CD4-positive, CD25-positive, alpha-beta regulatory T cell (primary cell): ENCODE measurements at places on chromosomes 1 and 21.
A peak's percentile ranks its signal among the peaks of the same experiment; 100 is the strongest.

- H3K4me3 ChIP-seq: no peak overlapping the region
- H3K27ac ChIP-seq: no peak overlapping the region
- no peaks in the 10 kb centered on the region for H3K36me3 ChIP-seq
These were observed 75.5 kb downstream of the NPHP4 start for GRCh38 chr1:5916572-5917280.

DNA sequence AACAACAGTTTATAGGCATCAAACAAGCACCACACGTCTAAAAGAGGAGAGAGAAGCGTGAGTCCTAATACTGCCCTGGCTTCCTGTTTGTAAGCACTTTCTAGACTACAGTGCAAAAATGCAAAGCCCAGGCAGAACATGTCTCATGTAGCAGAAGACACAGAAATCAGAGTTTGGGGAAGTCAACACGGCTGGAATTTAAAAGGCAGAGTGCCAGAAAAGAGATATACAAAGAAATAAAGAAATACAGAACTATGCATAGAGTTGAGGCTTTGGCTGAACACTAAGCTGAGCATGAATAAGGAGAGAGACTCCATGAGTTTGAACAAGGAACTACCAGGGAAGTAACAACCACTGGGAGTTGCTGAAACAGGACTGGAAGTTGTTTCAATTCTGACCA is 566.6 kb upstream of the NR5A2 start:
- no peak overlapping the region for H3K27ac ChIP-seq
- H3K36me3 ChIP-seq: no peaks in the 10 kb centered on the region
- H3K4me1 ChIP-seq: no peaks in the 10 kb centered on the region
- H3K27me3 ChIP-seq: peaks cover 3% of the 10 kb centered on the region
- no peak overlapping the region for H3K4me3 ChIP-seq
- no peak for DNase-seq

DNA sequence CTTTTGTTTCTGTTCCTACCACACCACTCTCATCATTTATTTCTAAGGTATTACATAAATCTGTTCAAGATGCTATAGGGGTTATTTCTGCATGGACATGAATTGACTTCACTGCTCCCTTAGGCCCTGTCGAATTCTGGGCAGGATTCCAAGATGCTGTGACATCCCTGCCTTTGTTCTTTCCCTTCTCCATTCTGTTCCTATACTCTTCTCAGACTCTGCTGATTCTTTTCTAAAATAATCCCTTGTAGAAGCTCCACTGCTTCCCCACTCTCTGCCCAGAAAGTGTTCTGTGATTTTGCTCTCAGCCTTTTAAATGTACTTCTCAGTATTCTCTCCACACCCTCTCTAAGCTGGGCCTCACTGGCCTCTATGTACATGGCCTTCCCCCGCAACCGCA is 99.2 kb downstream of the PHTF1 start:
- H3K36me3 ChIP-seq: no peaks in the 10 kb centered on the region
- no peaks in the 10 kb centered on the region for H3K4me1 ChIP-seq
- no peak for DNase-seq
- H3K27me3 ChIP-seq: no peaks in the 10 kb centered on the region

DNA sequence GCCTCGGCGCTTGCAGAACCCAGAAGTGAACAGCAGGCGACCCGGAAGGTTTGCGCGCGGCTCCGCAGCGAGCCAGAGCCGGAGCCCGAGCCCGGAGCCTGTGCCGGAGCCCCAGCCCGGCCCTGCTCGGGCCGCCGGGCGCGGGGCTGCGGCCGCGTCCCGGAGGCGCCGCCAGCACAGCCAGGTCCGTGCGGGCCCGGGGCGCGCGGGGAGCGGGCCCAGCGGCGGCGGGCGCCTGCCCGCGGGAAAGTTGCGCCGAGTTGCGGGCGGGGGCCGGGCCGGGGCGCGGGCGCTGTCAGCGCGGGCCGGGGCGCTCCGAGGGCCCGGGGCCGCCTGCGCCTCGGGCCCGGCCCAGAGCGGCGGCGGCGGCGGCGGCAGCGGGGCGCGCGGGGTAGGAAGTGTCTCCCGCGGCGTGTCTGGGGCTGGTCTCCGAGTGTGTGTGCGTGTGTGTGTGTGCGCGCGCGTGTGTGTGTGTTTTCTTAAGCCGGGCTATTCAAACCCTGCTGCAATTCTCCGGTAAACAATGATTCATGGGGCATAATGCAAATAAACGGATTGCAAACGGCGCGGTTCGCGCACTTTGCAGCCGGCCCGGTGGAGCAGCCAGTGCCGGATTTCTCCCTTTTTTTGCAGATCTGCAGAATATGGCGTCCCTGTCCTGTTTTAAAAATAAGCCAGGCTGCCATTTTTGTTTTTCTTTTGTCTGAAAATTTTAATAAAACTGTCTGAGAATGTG is at the start of gene ZNF362:
TSS of gene ZNF362 (plus strand) at position 22 of the 736 bp plus-strand sequence. CDS start 14,083 bp downstream, outside the sequence.
- peak; percentile 70 for DNase-seq
- peak within 1 kb of the TSS; percentile 85 for H3K4me3 ChIP-seq
- peaks cover 22% of the 10 kb centered on the region for H3K4me1 ChIP-seq
- no peaks in the 10 kb centered on the region for H3K27me3 ChIP-seq
- peak within 1 kb of the TSS; percentile 51 for H3K27ac ChIP-seq
- H3K36me3 ChIP-seq: no peaks in the 10 kb centered on the region
